ENCODE measurements at places on chromosomes 2 and 18.

GRCh38 chr18:48949050-48949605, 1.6 kb downstream of the SMAD7 start:
- DNase-seq = no peak

DNA sequence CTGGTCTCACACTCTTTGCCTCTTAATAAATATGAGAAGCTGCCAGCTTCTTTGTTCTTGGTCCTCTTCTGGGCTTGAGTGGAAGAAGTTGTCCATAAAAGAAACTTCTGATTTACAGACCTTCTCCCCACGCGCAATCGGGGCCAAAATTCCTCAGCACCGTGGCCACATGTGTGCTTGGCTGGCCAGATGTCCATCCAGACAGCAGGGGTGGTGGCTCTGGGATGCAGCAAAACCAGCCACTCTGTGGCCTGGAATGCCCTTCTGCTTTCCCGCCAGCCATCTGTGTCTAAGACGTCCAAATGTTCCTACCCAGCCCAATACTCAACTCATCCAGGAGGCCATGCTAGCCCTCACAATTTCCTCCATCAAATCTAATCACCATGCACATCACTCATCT, 250.8 kb downstream of the EN1 start:
- DNase-seq = no peak

DNA sequence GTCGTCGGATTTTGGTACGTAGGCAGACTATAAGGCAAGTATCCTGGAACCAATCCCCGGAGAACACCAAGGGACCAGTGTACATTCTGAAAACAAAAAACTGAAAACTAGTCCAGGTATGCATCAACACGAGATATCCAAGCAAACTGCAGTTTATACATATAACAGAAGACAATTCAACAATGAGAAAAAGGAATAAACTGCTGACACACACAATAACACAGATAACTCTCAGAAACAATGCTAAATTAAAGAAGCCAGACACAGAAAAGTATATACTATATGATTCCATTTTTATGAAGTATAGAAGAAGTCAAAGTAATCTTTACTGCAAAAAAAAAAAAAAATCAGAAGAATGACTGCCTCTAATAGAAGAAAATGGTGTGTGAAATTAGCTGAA, 5.9 kb downstream of the ROCK2 start:
- no peak for DNase-seq

DNA sequence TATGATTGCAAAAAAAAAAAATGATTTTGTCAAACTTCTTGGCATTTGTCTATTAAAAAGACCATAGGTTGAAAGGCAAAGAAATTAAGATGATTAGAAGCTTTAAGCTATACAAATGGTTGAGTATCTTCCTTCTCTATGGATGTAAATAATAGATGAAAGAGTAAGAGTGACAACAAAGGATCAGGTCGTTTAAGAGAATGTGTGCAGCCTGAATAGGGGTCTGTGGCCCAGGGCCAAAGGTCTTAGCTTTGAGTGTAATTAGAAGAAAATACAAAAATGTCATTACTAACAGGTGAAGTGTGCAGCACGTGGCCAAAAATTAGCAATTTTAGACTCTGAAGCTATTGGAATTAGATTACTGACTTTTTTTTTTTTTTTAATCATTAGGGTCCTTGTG, 122.4 kb downstream of the GREB1L start:
- DNase-seq = peak; percentile 40

GRCh38 chr2:15069149-15069548, 436.6 kb downstream of the LRATD1 start:
- no peak for DNase-seq

- DNase-seq = no peak
Observed at GRCh38 chr2:191661097-191661924, 16.6 kb upstream of the NABP1 start.

DNA sequence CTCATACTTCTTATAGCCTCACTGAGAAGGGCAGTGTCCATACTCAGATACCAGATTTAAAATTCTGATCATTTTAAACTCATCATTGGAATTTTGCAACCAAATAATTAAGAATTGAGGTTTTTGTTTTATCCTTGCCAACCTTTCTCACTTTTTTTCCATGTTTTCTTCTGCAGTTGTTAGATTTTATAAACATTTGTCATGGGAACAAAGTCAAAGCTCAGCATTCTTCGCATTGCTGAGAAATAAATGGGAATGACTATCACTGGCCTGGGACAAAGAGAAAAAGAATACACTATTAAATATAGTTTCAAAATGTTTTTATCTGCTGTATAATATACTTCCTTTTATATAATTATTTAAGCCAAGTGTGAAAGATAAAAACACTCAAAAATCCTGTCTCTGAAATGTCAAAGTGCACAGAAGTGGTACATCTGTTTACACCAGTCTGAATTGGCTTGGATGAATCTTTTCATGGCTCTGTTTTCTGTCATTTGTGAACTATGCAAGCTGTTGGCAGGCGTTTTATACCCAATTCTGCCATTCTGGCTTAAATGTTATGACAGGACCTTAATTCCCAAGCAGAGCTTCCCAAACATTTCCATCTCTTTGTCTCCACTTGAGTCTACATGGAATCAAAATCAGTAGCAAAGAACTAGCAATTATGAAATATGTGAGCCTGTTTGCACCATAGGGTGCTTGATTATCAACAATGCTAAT, 249.3 kb upstream of the SYT4 start:
- DNase-seq = no peak

DNA sequence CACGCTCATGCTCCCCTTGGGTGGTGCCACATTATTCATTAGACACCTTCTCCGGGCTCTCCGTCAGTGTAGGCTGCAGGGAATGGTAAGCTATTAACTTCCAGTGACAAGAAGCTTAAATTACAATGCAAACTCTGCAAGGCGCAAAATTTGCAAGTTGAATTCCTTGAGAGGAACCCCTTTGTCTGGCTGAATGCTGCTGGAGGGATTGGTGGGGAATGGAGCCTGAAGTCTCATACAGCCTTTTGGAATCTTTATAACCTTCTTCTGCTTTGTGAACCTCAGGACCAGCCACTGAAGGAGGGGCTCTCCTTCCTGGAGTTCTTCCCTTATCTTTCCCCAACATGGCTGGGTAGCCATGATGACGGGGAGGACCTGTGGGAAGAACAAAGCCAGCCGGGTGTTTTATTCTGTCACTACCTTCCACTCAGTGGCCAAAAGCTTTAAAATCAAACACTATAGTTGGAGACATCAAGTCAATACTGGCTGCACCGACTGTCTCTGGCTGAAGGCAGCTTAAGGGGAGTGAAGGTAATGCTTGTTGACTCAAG, 220.9 kb upstream of the EPHA4 start:
- no peak for DNase-seq

GRCh38 chr18:31683106-31683505, 1.3 kb downstream of the B4GALT6 start:
- no peak for DNase-seq

GRCh38 chr2:195659982-195660890, 3.2 kb downstream of the SLC39A10 start:
- peak; percentile 52 for DNase-seq

- no peak for DNase-seq
Observed at GRCh38 chr2:144151405-144151804, 368.5 kb downstream of the ZEB2 start.
